ENCODE measurements at places on chromosomes 1 and 21.

GRCh38 chr1:94527447-94528031 lies 14.0 kb downstream of the F3 start:
- no peak for DNase-seq

DNA sequence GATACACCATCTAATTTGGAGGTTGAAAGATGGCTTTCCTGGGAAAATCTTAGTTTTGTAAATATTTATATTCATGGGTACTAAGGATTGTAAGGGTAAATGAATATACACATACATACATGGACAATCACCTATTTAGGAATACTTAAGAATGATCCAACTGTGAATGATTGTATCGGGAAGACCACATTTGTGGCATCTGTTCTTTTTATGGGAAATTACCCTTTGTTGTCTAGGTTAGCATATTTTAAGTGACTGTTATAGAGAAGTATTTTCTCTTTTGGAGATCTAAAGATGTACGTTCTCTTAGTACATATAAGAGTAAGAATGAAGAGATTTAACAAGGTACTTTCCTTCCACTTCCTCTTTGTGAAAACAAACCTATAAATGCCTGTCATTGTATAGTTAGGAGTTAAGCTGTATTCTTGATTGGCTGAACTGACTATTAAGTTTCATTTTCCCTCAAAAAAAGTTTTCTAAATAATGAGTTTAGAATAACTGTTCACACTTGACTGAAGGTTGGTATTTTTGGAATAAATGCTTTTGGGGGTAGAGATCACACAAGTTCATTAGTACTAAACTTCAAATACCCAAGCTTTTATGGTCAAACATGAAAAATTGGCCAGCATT lies 26.7 kb downstream of the SNX7 start:
- DNase-seq = no peak

GRCh38 chr21:44822484-44823178 lies 4.8 kb upstream of the SUMO3 start:
- DNase-seq = no peak

GRCh38 chr1:209590405-209590804 lies 6.9 kb downstream of the CAMK1G start:
- DNase-seq = no peak

DNA sequence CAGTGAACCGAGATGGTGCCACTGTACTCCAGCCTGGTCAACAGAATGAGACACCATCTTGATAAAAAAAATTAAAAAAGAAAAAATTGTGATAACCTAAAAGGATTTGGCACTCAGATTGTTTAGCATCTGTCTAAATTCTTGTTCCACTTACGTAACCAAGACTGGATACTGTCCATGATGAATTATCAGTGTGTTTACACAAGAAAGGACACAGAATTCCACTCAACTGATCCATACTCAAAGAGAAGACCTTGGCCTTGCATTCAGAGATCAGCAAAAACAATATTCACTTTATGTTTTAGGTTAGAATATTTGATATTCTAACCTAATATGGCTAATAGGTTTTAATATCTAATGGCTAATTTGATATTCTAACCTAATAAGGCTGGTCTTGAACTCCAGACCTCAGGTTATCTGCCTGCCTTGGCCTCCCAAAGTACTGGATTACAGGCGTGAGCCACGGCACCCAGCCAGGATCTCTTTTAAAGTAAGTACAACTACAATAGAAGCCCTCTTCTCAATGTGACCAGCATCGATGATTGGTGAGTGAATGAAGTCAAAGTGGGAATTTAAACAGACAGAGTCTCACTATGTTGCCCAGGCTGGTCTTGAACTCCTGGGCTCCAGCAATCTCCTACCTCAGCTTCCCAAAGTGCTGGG lies 43.1 kb upstream of the COX20 start:
- no peak for DNase-seq

GRCh38 chr1:153141377-153141776 lies 9.3 kb downstream of the SPRR2G start:
- no peak for DNase-seq

DNA sequence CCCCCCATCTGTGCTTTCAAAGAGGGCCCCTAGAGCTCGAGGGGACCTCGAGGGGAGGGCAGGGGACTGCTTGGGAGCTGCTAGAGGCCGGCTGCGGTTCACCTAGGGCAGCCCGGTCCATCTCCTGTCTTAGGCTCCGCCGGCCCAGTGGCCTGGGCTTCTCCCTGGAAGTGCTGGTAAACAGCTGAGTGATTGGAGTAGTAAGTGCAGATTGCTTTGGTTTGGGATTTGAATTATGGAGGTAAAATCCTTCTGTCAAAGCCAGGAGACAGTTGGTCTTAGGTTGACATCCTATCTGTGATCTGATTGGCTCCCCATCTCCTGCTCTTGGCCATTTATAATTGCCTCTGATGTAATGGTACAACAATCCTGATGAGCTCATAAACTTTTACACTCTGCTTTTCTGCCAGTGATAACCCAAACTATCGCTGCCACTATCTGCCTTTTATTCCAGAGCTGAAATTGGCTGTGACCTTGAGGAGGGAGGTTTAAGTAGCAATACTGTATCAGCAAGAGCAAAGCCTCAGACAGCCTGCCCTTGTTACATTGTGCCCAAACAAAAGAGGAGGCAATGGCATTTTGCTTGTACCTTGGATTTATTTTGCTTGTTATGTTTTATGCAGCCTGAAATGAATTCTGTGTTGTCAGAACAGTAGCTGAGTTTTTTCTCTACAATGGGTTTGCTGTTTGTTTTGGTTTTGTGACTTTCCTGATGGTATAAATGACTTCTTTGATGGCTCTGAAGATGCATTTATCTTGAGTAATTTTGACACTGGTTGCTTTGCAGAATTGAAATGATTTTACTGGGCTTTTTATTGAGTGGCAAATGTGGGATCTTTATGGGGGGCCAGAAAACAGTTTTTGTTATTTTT lies 2.4 kb downstream of the ARID1A start:
- DNase-seq = no peak

DNA sequence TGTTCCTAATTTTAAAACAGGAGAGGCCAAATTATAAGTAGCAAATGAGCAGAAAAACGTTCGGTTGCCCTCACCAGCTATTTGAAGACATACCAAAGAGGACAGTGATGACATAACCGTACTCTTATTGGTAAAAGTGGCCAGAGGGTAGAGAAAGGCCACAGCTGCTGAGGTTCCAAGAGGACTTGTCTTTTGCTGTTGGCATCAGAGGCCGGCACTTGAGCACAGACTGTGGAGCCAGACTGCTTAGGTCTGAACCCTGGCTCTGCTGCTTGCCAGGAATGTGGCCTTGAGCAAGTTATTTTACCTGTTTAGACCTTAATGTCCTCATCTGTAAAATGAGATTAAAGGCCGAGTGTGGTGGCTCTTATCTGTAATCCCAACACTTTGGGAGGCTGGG lies 14.9 kb downstream of the ETV3L start:
- DNase-seq = no peak

DNA sequence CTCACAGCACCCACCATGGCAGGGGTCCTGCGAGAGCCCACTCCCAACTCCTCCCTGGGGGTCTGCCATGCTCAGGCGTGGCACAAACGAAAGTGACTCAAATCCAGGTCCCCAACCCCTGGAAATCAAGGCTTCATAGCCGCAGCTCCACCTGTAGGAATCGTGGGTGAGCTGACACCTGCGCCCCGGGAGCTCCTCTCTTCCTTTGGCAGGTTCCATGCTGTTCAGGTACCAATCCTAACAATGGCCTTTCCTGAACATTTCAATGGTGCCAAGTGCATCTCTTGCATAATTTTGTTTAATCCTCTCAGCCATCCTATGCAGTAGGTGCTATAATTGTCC lies 28.9 kb upstream of the NPPB start:
- DNase-seq = no peak

GRCh38 chr1:8537991-8538390 lies 220.1 kb downstream of the SLC45A1 start:
- no peak for DNase-seq

DNA sequence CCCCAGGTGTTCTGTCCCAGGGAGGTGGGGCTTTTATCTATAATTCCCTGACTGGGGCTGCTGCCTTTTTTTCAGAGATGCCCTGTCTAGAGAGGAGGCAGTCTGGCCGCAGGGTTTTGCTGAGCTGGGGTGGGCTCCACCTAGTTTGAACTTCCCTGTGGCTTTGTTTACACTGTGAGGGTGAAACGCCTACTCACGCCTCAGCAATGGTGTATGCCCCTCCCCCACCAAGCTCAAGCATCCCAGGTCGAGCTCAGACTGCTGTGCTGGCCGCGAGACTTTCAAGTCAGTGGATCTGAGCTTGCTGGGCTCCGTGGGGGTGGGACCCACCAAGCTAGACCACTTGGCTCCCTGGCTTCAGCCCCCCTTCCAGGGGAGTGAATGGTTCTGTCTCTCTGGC lies 124.3 kb downstream of the CENPF start:
- no peak for DNase-seq

DNA sequence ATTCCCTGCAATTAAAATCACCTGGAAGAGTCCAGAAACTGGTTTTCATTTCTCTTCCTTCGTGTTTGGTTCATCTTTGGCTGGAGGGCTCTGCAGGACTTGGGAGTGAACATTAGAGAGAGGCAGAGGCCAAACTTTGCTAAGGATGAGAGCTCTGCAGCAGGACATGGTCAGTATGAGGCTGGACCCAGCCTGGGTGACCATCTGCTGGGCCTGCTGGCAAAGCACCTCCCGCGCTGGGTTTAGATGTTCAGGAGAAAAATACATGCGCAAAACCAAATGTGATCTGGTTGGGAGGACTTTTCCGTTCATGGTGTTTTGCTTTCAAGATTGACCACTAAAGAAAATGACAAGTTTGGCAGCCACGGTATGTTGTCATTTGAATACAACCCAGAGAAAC lies 15.9 kb downstream of the KAZN start:
- DNase-seq = no peak

DNA sequence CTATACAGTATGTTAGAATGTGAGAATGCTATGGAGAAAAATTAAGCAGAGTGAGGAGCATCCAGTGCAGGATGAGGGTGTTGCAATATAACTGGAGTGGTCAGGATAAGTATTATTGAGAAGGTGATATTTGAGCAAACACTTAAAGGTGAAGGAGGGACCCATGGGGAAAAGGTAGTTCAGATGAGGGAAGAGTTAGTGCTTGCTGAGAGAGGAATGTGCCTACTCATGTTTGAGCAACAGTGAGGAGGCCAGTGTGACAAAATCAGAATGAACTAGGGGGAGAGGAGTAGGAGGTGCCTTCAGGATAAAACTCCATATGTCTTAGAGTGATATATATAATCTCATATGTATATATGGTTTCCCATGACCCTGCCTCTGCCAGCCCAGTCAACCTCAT lies 6.2 kb upstream of the TRIM45 start:
- DNase-seq = no peak

DNA sequence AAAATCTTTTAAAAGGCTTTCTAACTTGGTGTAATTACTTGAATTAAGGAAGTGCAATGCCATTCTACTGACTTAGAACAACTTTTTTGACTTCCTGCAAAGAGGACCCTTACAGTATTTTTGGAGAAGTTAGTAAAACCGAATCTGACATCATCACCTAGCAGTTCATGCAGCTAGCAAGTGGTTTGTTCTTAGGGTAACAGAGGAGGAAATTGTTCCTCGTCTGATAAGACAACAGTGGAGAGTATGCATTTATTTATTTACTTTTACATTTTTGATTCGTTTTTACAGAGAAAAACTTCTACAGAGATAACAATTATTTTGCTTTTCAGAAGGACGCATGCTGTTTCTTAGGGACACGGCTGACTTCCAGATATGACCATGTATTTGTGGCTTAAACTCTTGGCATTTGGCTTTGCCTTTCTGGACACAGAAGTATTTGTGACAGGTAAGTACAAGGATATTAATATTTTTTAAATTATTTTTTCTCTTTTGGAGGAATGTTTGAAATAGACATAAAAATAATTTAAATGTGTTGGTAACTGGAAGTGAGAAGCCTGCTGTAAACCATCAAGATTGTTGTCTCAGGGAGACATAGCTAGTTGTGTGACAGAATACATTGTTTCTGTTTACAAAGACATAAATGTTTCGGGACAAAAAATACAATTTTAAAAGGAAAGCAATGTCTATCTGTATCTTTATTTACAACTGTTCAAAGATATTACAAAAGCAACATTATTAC lies at the start of gene PTPRC:
TSS of gene PTPRC (plus strand) at position 147 of the 742 bp plus-strand sequence. CDS start at position 376, 229 bp downstream.
- DNase-seq = no peak

- DNase-seq = no peak
These were observed 890 bp downstream of the GJC2 start for GRCh38 chr1:228150461-228151179.

- no peak for DNase-seq
These were observed 69.5 kb downstream of the FGGY start for GRCh38 chr1:59366346-59366745.

GRCh38 chr1:1539310-1540089 lies 924 bp downstream of the TMEM240 start:
- DNase-seq = no peak

DNA sequence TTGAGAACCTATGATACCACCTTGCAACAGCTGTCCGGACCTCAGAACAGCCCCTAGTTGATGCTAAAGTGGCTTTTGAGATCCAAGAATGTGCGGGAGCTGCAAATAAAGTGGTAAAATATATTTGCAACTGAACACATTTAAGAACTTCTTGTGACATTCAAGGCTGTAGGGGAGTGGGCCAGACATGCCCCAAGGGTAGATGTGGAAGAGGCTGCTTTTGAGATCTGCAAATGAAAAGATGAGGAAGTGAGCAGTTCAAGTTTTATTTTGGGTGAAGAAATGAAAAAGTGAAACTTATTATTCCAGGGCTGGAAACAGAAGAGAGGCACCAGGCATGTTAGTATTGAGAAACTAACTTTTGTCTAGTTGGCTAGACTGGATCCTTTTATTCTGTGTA lies 359.5 kb upstream of the PLXNA2 start:
- DNase-seq = no peak

- peak; percentile 3 for DNase-seq
These were observed 61.0 kb downstream of the TIAM1 start for GRCh38 chr21:31283025-31283424.

- peak; percentile 17 for DNase-seq
These were observed 68.1 kb downstream of the JAK1 start for GRCh38 chr1:64898107-64898861.

DNA sequence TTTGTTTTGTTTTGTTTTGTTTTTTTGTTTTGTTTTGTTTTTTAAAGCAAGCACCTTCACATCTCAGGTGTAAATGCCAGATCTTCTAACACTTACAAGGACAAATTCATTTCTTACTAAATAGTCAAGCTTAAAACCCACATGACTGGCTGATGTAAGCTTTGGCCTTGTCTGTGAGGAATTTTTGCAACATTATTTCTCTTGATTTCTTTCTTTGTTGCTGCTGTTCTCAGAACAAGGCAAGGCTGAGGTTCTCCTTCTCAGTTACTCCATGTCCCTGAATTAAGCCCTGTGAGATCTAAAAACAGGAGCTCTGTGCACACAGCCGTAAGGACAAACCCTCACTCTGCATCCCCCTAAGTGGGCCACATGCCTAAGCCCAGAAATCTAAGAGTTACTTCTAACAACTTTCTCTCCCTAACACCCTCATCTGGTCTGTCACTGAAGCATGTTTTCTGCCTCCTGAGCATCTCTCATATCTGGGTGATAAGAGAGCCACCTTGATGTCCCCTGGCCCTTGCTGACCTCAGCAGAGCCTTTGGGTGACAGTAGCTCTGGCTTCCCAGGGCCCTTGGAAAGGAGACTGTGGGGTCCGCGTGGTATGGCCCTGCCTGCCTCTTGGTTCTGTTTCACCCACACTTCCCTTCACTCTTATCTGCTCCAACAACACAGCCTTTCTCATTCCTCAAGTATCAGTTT lies 81.2 kb upstream of the HOOK1 start:
- no peak for DNase-seq

Measured in stimulated activated CD8-positive, alpha-beta memory T cell treated with anti-CD3 and anti-CD28 coated beads, Interleukin-7, amount 100 ng/mL, for 1 hour (primary cell).